NCI-H2081 treated with DMSO at 0.1 percent for 48 hours (cell line): ENCODE measurements at places on chromosomes 4 and X.

- DNase-seq = no peak
These were observed 4.5 kb downstream of the NKX3-2 start for GRCh38 chr4:13539619-13540445.

DNA sequence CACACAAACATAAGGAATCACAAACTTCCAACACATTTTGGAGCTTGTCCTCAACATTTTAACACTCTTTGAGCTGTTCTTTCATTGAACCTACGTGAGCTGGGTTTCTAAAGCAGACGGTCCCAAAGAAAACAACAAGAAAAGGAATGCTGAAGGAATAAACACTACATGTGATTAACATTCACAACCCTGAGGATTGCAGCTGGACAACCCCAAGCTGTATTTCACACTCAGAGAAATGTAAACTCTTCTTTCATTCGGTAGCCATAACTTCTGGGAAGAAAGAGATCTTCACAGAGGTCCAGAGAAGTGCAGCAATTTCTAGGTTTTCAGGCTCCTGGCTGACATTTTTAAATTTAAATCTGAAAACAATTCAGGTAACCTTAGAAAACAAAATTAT, 130.2 kb downstream of the CFAP299 start:
- no peak for DNase-seq

DNA sequence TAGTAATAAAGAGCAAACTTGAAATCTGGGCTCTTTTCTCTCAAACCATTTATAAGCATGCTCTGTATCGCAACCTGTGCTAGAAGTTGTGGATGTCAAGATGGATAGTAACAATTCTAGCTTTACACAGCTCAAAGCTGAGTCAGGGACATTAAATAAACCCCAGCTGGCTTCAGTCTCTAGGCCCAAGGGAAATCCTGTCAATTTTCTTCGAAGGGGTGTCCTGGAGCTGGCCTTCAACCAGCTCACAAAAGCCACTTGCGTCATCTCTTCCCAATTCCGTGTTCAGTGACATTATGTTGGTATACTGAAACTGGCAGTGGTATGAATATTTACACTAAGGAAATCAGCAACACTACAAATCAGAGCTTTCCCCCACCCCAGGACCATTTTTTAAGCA, 89.8 kb upstream of the PRKG2 start:
- DNase-seq = no peak

DNA sequence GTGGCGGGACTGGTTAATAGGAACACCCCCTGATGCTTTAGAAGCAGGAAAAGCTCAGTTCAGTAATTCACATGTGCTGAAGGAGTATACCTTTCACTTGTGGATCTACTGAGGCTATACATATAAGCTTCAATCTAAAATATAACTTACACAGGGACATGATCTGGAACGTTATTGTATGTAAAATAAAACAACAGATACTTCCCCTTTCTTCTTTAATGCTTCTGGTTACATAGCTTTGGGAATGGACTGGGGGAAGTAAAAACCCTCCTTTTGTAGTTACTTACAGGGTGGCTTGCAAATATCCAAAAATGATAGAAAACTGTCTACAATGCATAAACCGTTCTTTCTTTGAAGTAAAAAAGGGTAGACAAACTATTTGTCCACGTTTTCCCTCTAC, 1.9 kb downstream of the FGG start:
- DNase-seq = no peak

GRCh38 chr4:148261848-148262247, 180.4 kb downstream of the NR3C2 start:
- no peak for DNase-seq

DNA sequence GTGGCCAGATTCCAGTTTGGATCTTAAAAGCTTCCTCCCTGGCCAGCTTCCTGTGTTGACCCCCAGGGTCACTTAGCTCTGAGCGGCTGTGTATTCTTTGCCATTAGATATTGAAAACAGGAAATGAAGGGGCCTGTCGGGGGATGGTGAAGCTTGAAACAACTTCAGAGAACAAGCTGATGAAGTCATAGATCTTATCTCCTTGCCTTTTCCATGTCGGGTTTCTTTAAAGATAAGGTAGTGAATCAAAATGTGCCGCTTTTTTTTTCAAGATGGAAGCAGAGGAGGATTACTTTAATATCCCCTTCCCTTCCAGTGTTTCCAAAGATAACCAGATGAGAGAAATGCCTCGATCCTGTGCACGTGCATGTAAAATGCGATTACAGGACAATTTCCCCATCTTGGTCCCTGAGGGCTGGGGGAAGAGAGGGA, 508.5 kb downstream of the MID1IP1 start:
- no peak for DNase-seq

GRCh38 chr4:10013722-10014121, 7.6 kb downstream of the SLC2A9 start:
- no peak for DNase-seq

DNA sequence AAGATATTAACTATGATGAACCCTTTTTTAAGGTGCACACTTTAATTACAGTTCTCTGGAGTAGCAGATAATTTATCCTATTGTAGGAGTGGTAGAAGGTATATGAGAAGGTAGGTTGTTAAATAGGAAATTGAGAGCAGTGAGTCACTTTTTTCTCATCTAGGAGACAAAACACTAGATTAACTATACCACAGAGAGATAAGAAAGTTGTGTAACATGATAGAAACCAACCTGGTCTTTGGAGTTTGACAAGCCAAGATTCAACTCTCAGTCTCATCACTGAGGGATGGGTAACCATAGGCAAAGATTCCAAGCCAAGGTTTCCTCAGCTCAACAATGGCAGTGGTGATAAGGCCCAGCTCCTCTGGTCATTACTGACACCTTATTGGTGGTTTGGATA, 104.0 kb downstream of the MAD2L1 start:
- DNase-seq = no peak

DNA sequence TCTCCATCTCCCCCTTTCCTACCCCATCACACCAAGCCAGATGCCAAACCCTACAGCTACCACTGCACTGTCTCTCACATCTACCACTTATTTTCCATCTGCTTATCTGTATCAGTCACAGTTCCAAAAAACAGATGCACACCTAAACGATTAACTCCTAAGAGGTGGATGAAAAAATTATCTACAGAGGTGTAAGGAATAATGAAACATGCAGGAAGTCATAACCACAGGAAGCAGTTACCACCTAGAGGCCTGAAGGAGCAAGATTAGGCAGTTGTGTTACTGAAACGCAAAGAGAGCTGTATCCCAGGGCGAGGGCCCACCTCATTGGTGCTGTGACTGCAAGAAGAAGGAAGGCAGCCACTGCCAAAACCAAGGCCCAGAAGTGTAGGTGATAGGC, 87.8 kb upstream of the FAM241A start:
- no peak for DNase-seq

DNA sequence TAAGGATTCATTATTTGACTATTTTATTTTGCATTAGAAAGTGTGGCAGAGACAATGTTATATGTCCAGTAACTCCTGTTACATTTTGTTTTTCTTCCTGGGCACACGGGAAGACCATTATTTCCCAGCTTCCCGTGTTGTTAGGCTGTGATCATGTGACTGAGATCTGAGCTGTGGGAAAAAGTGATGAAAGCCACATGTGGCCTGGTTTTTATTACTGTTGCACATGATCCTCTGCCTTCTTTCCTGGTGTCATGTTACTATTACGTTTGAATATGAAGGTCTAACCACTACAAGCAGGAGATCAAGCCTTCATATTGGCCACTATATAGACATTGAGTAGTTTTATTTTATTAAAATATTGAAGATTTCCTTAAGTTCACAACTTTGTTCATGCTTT, 28.2 kb upstream of the MID1 start:
- DNase-seq = no peak

DNA sequence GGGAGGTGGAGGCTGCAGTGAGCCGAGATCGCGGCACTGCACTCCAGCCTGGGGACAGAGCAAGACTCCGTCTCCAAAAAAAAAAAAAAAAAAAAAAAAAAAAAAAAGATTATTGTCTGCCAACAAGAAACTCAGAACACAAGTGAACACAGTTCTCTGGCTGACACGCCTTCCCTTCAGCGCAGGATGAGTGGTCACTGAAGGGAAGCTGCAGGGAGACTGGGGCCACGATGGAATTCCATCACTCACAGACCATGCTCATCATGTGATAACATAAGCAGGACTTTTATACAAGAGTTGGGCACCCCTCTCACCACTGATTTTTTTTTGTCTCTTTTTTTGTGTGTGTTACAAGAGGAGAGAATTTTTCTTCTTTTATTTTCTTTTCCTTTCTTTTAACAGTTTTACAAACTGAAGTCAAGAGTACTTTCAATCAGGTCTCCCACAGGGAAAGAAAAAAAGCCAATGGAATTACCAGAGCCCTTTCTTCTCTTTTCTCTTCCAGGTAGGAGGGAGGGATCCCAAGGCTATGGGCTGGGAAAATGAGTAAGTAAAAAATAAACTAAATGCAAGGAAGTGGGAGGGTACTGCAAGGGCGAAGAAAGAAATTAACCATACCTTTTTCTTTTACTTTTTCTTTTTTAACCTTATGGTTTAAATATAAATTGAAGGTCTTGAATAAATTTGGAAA, 435.6 kb downstream of the GPM6A start:
- no peak for DNase-seq

DNA sequence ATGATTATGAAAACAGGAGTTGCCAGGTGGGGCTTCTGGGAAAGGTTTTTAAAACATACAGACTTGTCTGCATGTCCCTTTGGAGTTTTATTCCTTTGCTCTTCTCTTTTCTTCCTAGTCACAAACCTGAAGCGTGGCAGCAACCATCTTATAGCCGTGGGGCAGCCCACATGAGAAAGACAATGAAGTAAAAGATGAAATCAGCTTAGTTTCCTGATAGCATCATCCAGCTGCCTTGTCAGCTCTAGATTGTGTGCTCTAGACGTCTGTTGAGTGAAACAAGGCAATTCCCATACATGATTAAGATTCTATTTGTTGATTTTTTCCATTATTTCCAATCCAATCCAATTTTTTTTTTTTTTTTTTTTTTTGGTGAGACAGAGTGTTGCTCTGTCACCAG, 68.9 kb downstream of the ELOVL6 start:
- DNase-seq = no peak

GRCh38 chr4:24032371-24032989, 142.6 kb upstream of the PPARGC1A start:
- no peak for DNase-seq

GRCh38 chrX:129945131-129945530, 37.3 kb upstream of the BCORL1 start:
- DNase-seq = no peak

DNA sequence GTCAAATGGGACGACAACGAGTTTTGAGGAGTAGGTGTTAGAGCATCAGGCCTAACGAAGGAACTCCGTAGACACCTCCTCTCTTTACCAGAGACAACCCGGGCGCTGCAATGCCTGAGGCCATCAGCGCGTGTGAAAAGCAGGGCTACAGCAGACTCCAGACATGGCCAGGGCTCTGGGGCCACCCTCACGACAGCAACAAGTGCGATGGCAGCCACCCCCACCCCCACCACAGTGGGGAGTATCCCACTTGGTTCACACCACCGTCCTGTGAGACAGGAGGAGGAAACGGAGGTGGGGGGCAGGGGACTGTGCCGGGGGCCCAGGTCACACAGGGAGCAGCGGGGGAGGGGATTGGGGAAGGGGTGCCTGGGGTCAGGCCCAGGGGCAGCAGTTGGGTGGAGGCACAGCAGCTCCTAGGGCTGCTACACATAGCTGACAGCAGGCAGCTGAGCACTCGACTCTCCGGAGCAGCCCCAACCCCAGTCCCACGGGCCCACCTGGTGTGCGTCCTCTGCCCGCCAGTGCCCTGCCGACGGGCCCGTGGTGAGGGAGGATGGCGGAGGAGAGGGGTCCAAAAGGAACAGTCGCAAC, 8.5 kb downstream of the LRPAP1 start:
- DNase-seq = no peak

GRCh38 chrX:101262590-101262989, 28.5 kb downstream of the TAF7L start:
- DNase-seq = no peak

- peak; percentile 97 for DNase-seq
These were observed at the start of the genes LIAS and RPL9 for GRCh38 chr4:39458505-39459300. Gene LIAS, plus strand, starts transcription at chr4:39459056. Its CDS starts 62 bp downstream, at chr4:39459118. Gene RPL9, minus strand, starts transcription at chr4:39458922. Its CDS starts 483 bp downstream, at chr4:39458439.

DNA sequence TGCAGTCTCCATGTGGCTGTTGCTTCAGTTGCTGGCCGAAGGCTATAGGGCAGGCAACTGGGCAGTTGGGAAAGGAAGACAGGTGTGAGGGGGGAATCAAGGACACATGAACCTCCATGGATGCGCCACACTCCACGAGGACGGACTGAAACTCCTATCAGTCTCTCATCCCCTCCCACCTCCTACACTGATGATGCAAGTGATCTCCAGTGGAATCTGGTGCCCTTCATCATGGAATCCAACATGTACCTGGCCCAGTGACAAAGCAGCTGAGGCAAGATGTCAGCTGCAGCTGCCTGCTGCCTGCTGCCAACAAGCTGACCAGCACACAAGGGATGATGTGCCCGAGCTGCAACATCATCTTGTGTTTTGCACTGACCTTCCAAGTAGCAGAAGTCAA, 26.0 kb upstream of the MGST2 start:
- DNase-seq = no peak

DNA sequence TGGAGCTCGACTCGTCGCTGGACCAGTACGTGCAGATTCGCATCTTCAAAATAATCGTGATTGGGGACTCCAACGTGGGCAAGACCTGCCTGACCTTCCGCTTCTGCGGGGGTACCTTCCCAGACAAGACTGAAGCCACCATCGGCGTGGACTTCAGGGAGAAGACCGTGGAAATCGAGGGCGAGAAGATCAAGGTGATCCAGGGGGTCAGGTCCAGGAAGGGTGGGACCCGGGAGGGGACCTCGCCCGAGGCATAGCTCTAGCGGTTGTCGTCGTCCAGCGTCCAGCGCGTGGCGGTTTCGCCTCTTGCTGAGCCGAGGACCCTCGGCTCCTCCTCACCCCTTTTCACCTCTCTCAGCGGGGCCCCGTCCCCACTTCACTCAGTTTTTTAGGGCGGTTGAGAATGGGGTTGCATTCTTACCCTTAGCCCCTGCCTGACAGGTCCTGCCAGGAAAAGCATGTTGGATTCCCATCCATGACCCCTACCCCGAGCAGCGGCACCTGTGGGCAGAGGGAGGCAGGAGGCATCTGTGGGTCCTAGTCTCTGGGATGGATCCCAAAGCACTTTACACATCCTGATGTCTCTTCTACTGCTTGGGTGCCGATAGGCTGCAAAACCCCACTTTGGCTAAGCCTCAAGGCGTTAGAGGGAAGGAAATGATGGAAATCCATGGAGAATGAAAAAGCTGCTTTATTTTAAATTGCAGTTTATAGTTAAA, 524 bp downstream of the RAB33A start:
- no peak for DNase-seq

- DNase-seq = no peak
These were observed 347.6 kb upstream of the FAM241A start for GRCh38 chr4:111797455-111798163.

GRCh38 chr4:84596826-84597225, 13.9 kb downstream of the CDS1 start:
- no peak for DNase-seq

GRCh38 chr4:110633358-110634341, 10.8 kb upstream of the PITX2 start:
- no peak for DNase-seq

GRCh38 chrX:39450234-39450977, 647.4 kb downstream of the BCOR start:
- DNase-seq = no peak

GRCh38 chrX:153746359-153746758, 17.7 kb upstream of the PLXNB3 start:
- DNase-seq = no peak

- DNase-seq = no peak
These were observed 160.2 kb downstream of the GPM6A start for GRCh38 chr4:175651756-175652310.

- no peak for DNase-seq
These were observed 20.3 kb upstream of the SLC25A4 start for GRCh38 chr4:185122681-185123345.
